ENCODE measurements at places on chromosomes 6 and 20.

DNA sequence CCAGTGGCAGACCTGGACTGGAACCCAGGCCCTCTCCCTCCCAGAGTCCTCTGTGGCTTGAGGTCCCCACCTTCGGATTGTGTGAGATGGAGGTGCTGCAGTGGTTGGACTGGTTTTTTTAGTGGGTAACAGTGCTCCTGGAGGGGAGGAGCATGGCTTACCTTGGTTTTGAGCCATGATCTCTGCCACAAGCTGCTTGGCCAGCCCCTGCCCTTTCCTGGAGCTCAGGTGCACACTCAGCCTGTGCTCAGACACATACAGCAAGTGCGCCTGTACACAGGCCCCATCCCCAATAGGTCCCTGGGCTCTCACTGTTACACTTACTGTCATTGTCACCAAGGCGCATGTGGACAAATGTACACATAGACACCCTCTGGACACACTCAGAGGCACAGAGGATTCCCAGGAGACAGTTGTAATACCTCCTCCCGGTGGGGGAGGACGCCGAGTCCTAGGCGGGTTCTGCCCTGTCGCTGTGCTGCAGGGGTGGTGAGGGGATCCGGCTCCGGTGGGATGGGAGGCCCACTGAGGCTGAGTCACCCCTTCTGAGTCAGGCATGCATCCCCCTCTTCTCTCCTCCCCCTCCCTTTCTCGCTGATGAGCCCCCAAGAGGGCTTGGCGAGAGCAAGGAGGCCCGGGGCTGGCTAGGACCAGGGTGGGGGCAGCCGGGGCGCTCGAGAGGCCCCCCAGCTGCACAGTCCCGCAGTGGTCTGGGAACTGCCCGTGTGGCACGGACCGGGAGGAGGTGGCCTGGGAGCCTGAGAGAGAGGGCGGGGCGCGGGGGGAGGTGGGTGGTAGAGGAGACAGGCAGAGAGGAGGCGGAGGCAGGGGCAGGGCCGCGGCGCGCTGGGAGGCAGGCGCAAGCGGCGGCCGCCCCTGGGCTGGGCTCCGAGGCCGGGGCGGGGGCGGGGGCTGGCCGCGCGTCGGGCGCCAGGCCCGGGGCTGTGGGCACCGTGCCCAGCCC lies 522 bp upstream of the EPB41L1 start:
- DNase-seq: peak; percentile 73

DNA sequence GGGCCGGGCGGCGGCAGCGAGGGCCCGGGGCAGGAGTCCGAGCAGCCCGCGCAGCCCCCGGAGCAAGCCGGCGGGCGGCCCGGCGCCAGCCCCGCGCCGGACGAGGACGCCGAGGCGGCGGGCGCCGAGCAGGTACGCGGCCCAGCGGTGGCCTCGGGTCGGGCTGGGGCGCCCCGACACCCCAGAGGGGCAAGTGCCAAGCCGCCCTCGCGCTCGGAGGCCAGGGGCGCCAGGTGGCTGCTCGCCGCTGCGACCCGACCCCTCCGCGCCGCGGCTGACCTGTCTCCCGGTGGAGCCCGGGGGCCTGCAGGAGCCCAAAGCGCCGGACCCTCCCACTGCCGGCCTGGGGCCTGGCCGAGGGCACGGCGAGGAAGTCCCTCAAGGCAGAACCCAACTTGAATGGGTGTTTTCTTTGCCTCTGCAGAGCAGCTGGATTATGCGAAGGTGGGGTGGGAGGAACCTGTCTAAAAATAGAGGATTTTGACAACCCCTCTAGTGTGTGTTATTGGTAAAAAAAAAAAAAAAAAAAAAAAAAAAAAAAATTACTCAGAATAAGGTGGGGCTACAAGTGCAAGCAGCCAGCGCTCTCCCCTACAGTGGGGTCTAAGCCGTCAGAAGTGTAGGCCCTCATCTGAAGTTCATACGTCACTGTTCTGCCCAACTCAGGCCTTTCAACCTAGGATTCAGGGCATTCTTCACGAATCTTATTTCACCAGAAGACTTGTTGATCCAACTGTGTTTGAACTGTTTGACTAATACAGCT lies 609 bp downstream of the OGFRL1 start:
- DNase-seq: peak; percentile 16

DNA sequence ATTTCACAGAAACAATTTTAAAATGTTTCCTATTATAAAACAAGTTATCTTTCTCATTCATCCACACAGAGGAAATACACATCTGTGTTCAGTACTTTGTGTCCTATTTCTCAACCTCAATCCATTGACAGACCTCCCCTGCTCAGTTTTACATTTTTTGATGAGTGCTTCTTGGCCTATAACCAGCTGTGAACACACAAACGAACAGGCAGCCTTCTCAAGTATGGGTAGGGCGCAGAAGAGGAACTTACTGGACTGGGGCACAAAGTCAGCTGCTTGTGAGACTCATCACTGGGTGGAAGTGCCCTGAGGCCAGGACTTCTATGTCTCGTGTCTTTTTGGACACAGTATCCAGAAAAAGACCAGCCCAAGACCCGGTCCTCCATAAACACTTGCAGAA lies 2.8 kb downstream of the RPS6KA2 start:
- DNase-seq: no peak

DNA sequence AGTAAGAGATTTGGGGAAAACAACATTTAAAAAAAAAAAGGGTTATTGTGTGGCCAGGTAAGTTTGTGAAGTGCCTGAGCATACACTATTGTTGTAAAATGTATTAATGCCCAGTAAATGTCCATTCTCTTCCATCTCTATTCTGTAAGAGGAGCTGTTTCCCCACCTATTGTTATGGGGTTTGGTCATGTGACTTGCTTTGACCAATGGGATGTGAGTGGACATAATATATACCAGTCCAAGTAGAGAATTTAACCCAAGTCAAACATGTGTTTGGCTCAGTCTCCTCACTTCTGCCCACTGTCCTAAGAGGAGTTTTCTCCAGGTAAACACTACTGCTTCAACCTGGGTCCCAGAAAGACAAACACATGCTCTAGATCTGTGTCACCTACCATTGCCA lies 377.1 kb downstream of the FOXA2 start:
- no peak for DNase-seq

GRCh38 chr6:73585566-73586415 lies 65.0 kb upstream of the EEF1A1 start:
- DNase-seq: no peak

DNA sequence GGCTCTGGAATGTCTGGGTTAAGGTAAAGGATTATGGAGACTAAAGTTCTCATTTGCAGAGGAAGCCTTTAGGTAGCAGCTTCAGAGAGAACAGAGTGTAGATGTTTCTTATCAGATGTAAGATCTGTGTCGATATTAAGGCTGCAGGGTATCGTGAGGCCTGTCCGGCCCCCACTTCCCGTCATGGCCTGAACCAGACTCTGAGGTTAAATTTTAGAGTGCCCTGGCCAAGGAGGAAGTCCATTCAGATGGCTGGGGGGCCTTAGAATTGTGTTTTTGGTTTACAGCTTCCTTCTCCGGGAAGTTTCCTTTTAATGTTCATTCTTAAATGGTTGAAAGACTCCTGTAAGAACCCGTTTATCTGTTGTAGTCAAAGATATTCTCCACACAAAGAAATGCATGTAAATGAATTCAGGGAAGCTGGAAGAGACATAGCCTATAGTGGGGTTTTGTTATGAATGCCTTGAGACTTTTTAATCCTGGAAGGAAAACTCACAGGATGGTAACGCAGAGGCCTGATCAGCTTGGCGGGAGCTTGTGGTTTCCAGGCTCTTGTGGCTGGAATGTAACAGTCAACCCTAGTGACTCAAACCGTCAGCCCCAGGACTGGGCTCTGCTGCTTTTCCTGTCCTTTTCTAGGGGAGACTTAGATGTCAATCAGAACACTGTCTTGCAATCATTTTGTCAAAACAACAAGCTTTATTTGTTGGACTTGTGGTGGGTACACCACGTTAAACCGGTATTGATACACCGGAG lies 34.7 kb downstream of the KIF25 start:
- no peak for DNase-seq
